ENCODE measurements at places on chromosomes 2 and 18. TPM values are rescaled to one million over a fixed set of nuclear protein-coding genes. Genes with fewer than 3 reads are reported as not detected.

Gene ERICH2
- not detected for total RNA-seq

- H3K4me3 ChIP-seq = no peak overlapping the region
- peaks cover 1% of the 10 kb centered on the region for H3K27me3 ChIP-seq
- DNase-seq = no peak
- H3K27ac ChIP-seq = no peak overlapping the region
- peaks cover 26% of the 10 kb centered on the region for H3K36me3 ChIP-seq
- H3K4me1 ChIP-seq = no peaks in the 10 kb centered on the region
Measured at GRCh38 chr2:74155830-74156229, 8.1 kb upstream of the BOLA3 start.

DNA sequence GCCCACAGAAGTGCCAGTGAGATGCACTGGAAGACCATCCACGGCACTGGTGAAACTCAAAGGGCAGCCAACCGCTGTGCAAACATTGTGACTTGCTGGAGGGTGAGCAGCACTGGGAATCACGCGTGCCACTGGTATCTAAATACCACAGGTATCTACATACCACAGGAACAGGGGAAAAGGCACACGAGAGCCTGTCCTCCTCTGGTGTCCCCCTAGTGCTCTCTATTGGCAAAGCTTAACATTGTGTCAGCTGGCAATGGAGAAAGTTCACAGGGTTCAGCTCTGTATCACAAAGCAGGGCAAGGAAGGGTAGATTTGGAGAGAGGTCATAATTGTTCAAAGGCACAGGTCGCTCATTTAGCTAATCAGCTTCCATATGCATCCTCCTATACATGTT is 12.6 kb upstream of the SEC11C start:
- H3K4me1 ChIP-seq = peaks cover 23% of the 10 kb centered on the region
- H3K27ac ChIP-seq = no peak overlapping the region
- no peak overlapping the region for H3K4me3 ChIP-seq

- H3K4me1 ChIP-seq = peaks cover 40% of the 10 kb centered on the region
- H3K4me3 ChIP-seq = peak overlapping the region; percentile 86
- H3K36me3 ChIP-seq = no peaks in the 10 kb centered on the region
- peak overlapping the region; percentile 64 for H3K27ac ChIP-seq
- H3K27me3 ChIP-seq = peaks cover 7% of the 10 kb centered on the region
- peak; percentile 29 for DNase-seq
Measured at GRCh38 chr18:76621782-76622495, 126.9 kb upstream of the ZNF516 start.

DNA sequence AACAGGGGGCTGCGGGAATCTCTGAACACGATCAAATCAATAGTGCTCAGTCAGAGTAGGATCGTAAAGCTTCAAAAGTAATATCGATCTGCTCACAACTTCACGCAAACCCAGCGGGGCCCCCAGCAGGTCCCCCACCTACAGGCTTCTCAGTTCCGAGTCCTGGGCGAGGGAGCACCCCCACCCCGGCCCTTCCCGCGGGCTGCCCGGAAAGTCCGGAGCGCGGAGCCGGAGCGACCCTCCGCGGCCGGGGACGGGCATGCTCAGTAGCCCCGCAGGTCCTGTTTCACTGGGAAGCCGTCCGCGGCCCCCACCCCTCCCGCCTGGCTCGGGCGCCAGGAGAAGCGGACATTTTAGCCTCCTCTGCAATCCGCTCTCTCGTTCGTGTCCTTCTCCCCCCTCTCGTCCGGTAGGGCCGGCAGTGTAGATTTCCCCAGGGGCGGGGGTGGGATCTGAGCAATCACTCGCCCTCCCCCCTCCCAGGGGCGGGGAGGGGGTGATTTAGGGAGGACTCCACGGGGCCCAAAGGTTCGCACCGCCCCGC is 3.3 kb upstream of the SPRED2 start:
- peak overlapping the region; percentile 96 for H3K4me3 ChIP-seq
- H3K4me1 ChIP-seq = peaks cover 32% of the 10 kb centered on the region
- H3K36me3 ChIP-seq = no peaks in the 10 kb centered on the region
- peak; percentile 80 for DNase-seq

GRCh38 chr2:143284087-143284675 is 155.0 kb downstream of the ARHGAP15 start:
- H3K36me3 ChIP-seq = no peaks in the 10 kb centered on the region
- H3K27me3 ChIP-seq = no peaks in the 10 kb centered on the region
- no peaks in the 10 kb centered on the region for H3K4me1 ChIP-seq
- no peak overlapping the region for H3K4me3 ChIP-seq
- H3K27ac ChIP-seq = no peak overlapping the region

DNA sequence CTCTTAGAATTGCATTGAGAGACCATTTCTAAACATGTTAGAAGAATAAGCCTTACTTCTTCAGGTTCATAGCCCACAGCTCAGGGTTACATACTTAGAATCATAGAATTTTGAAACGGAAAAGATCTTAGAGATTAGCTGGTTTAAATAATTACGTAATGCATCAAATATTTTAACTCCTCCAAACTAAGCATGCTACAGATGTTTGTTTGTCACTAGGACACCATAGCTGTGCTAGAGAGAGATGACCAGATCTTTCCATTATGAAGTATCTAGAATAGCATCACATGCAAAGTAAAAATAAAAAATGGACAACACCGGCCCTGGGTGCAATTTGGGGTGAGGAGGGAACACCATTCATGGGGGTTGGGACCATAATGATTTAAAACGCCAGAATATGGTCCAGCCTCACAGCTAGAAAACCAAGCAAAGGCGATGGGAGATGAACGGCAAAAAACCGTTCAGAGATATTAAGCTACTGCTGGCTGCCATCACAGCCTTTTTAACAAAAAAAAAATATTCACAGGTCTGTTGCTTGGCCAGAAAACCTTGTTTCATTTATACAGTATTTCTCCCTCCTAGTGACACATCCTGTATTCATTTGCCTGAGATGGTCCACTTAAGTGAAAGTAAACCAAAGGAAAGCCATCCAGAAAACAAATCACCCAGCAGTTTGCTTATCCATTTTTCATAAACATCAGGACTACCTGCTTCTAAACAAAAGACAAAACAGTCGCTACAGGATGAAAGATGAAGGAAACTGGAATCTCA is 94.2 kb downstream of the EPHA4 start:
- peaks cover 4% of the 10 kb centered on the region for H3K36me3 ChIP-seq
- H3K27me3 ChIP-seq = peaks cover 3% of the 10 kb centered on the region
- H3K4me1 ChIP-seq = peaks cover 18% of the 10 kb centered on the region
- no peak for DNase-seq

DNA sequence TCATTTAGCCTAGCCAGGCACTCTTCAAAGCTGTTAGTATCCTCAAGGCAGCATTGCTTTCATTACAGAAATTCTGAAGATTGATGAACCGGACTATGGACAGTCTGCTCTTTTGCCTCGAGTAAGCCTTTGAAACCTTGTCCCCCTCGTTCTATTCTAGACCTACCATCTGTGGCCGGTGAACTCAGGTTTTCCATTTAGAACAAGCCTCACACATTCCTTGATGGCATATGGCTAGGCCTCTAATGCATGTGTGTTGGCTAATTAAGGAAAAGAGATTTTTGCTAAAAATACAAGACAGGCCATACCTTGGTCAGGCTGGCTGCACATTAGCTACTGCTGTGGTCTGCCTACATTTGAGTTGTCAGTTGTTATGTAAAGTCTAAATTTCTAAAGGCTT is 111.8 kb downstream of the CERS6 start:
- no peak for DNase-seq
- peaks cover 13% of the 10 kb centered on the region for H3K4me1 ChIP-seq
- no peak overlapping the region for H3K4me3 ChIP-seq
- no peaks in the 10 kb centered on the region for H3K36me3 ChIP-seq

DNA sequence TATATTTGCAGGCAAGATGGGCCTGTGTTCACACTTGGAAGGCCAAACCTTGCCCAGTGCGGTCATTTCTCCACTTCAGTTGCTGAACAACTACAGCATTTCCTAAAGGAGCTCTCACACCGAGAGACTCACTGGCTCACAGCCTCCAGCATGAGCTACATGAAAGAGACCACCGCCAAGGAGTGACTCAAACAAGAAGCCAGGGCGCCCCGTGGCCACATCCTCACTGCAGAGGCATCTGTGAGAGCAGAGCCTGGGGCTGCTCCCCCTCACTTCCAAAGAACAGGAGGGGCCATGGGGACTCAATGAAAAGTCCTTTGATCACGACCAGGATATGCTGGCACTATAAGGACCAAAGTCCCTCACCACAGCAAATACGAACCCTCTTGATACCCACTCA is 50.0 kb downstream of the TMEM163 start:
- peaks cover 37% of the 10 kb centered on the region for H3K27me3 ChIP-seq
- DNase-seq = no peak
- H3K4me1 ChIP-seq = no peaks in the 10 kb centered on the region
- no peak overlapping the region for H3K27ac ChIP-seq
